Stimulated activated CD4-positive, alpha-beta T cell treated with anti-CD3 and anti-CD28 coated beads, Interleukin-2, amount 100 ng/mL, for 48 hours (primary cell): ENCODE measurements at places on chromosomes 5 and 9.

GRCh38 chr5:98282521-98282920 is 490.9 kb upstream of the RGMB start:
- no peak for DNase-seq

DNA sequence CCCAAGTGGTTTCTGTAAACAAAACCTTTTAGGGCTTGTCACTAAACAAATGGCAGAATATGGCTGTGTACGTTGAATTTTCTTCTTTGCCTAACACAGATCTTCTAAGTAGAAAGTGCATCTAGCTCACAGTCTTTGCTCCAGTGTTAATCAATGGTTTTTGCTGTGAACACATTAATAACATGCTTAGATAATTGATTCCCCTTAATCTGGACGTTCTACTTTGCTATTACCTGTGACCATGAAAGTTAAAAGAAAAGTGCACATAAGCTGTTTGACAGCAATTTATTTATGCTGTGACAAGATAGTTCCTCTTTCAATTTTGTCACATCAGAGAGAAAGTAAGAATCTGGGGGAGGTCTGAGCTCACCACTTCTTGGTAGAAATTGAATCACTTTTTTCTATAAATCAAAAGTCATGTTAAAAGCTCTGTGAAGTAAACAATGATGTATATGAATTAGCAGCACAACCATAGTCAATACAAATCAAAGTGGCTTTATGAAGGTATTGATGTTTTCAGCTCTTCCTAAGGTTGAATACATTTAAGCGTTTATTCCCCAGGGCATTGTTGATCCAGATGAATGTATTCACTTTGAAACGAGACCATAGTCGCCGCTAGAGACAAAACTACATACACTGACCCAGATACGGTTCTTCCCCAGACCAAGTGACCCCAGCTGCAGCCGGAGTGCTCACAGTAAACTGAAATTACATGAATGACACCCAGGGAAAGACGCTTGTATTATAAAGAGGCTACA is 174.6 kb upstream of the ZNF608 start:
- DNase-seq = no peak

GRCh38 chr5:150541895-150542294 is 34.0 kb downstream of the NDST1 start:
- no peak for DNase-seq

GRCh38 chr5:147534172-147534951 is 24.5 kb upstream of the DPYSL3 start:
- DNase-seq = no peak

DNA sequence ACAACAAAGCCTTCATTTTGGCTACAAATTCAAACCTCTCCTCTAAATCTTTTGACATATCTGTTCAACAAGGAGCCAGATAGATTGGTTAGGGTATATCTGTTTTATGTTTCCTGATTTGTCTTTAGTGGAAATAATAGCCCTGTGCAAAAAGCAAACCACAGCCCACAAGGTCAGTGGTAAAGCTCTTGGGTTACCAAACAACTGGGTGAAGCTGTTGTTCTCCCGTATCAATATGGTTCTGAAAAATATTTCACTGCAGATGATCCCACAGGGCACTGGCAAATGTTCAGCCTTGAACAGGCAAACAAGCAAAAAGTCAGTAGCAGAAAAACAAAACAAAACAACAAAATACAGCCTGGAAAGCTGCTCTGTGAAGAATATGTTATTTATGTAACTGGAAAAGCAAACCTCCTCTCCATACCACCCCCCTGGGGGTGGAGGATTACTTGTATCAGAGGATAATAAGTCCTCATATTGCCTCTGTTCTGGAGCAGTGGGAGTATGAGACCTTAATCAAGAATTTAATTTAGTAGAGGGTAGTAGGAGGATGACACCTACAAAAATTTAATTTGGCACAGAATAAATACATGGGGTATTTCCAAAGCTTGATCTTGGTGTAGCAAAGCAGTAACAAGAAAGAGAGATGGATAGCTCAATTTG is 20.8 kb upstream of the PTBP3 start:
- no peak for DNase-seq

DNA sequence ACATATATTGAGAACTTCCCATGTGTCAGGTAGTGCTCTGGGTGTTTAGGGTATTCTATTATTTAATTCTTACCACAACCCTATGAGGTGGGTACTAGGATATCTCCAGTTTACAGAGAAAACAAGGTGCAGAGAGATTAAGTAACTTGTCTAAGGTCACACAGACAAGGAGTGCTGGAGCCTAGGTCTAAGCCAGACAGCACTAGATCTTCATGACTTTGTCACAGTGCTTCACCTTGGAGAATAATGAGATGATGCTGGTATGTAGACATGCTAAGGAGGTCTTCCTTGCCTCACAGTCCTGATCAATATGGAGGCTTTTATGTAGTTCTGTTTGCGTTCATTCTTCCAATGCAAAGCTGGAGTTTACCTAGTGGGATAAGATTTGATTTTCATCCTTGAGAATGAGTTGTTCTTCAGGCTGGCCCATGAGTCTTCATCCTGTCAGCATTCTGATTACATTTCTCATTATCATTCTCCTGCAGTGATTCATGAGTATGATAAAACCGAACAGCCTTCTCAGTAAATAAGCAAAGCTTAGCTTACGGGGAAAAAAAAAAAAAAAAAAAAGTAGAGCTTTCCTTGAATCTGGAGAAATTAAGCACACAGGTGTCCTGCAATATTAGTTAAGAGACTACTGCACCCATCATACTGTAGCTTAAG is 176.3 kb downstream of the C9orf152 start:
- DNase-seq = no peak

DNA sequence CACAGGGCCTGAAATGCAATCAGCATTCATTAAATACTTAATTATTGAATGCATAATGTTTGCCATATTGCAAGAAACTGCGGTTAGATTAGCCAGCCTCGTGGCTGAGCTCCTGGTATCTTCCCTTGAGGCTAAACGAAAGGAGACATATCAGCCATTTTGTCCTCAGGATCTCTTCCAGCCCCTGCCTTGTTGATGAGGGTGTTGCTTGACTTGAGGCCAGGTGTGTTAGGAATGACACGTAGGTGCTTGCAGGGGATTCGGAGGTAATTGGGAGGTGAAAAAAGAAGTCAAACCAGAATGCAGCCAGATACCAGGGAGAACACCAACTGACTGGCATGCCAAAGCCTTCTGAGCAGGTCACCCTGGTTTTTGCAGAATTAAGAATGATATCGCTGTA is 12.5 kb downstream of the SH3RF2 start:
- DNase-seq = no peak

- no peak for DNase-seq
Measured at GRCh38 chr9:78695519-78695918, 398.6 kb downstream of the PSAT1 start.

- DNase-seq = no peak
Measured at GRCh38 chr9:133375116-133375723, 640 bp downstream of the SURF4 start.

DNA sequence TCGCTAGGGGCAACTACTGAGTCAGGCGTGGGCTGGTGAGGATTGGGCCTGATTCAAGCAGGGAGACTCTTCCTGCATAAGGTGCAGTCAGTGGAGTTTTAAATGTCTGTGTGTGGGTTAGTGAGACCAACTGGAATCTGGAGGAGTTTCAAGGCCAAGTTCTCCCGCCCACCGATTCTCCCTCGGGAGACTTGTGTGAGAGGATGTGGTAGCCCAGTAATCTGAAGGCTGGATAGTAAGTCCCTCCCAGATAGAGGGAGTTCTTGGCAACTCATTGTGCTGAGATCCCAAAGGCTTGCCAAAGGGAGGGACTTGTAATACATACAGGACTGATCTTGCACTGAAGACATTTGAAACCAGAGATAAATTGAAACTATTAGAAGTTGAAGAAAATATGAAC is 51.8 kb downstream of the WDR36 start:
- DNase-seq = no peak

- DNase-seq = no peak
Measured at GRCh38 chr9:8863886-8864544, 1064.4 kb upstream of the DMAC1 start.

DNA sequence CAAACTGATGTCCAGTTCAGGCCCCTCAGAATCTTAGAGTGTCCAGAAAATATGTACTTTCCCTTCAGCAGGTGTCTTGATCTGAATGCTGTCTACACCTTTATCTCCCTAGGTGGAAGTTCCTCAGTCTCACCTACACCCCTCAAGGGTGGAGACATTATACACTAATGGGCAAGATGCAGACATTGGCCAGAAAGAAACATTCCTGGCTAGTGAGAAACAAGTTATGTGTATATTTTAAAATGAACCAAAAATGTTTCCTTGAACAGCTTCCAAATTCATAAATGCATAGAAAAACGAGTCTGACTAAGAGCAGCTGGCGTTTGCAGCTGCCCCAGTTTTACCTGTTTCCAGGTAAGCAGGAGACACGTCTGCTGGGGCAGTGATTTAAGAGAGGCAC is 140.5 kb upstream of the IRX4 start:
- no peak for DNase-seq

DNA sequence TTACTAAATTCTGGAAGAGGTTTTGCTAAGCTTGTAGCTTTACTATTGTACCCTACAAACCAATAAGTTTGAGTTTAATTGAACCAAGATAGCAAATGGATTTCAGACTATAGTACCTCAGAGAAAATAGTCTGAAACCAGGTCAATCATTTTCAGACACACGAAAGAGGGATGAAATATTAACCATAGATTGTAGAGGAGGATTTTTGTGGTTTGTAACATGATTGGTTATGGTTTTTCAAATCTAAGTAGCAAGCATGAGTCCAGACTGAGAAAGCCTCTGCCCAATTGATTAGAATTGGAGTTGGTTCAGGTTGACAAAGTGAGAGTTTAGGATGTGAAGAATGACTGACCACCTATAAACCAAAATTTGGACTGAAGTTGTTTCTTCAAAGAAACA is 562.7 kb upstream of the DMAC1 start:
- DNase-seq = no peak

GRCh38 chr5:90558344-90559192 is at the start of gene ADGRV1:
ADGRV1 (plus strand) TSS chr5:90558797; CDS start chr5:90558896, 99 bp downstream.
- no peak for DNase-seq

DNA sequence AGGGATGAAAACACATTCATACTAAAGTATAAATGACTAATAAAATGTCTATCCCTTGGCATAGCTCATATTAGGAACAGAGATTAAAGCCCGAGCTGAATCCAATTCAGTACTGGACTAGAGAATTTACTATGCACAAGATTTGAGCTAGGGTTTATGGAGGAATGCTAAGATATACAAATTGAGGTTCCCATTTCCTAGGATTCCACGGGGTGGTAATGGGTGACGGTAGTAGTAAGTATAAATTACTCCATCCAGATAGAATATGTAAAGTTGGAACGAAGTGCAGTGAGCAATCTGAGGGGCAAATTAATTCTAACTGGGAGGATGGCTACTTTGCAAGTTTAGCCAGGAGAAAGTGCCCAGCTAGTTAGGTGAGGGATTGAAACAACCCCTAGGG is 156.5 kb downstream of the GAS1 start:
- no peak for DNase-seq

DNA sequence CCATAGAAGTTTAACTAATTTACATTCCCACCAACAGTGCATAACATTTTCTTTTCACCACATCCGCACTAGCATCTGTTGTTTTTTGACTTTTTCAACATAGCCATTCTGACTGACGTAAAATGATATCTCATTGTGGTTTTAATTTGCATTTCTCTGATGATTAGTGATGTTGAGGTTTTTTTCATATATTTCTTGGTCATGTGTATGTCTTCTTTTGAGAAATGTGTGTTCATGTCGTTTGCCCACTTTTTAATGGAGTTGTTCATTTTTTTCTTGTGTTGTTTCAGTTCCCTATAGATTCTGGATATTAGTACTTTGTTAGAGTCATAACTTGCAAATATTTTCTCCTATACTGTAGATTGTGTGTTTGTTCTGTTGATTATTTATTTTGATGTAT is 163.4 kb downstream of the FER start:
- DNase-seq = no peak

GRCh38 chr5:137710086-137710485 is 25.8 kb downstream of the KLHL3 start:
- DNase-seq = no peak

DNA sequence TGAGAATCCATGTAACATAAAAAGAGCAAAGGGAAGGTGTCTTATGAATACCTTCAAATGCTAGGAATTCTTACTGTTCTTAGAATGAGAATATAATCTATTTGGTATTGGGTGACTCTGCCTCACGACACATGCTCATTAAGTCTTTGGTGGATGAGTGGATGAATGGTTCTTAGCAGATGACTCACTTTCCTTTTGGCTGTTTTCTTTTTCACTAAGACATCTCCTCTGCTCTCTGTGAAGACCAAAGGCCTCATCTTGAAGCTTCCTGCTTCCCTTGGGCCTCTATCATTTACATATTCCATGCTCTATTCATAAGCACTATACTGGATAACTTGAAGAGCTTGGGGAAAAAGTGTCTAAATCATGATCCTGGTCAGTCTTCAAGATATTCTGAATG is 468.1 kb downstream of the SPATA31D1 start:
- no peak for DNase-seq

GRCh38 chr5:106312360-106312759 is 1358.4 kb downstream of the EFNA5 start:
- no peak for DNase-seq

- DNase-seq = no peak
Measured at GRCh38 chr5:80229902-80230255, 26.0 kb downstream of the SERINC5 start.

DNA sequence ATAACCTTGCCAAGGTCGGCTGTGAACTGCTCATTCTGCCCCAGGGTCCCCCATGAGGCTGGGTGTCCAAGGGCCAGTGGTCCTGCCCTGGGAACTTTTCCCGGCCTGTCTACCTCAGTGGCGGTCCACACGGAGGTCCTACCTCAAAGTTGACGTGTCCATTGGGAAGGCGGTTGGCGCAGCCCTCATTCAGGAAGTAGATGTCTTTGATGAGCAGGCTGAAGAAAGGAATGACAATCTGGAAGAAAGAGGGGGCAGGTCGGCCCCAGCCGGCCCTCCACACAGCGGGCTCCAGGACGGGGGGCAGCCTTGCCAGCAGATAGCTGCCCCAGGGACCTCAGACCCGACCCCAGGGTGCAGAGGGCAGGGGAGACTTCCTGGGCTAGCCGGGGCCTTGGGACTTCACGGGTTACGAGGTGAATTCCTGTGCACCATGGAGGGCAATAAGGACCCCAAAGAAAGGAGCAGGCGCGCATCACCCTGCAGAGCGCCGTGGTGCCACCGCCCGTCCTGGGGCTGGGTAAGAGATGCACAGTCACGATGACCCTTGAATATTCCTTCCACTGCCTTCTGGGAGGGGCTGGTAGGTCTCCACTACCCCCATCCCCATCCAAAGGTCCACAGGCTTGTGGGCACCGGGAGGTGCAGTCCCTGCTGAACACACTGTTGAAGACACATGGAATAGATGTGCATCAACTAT is 42.9 kb upstream of the RNF130 start:
- DNase-seq = no peak

DNA sequence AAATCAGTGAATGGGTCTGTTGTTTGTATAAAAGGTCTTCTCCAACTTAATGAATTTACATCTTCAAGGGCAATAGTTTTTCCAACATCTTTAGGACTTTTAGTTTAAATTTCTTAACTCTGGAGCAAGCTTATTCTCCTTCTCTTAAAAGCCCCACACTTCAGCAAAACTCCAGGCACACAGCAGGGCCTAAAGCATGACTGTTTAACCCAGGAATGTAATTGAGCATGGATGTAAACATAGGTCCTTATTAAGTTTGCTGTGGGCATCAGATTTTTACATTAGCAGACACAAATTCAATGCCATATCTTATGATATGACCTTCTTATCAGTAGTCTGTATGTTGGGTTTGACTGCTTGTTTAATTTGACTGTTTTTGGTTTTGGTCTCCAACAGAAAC is 78.9 kb downstream of the ABCA1 start:
- DNase-seq = no peak

GRCh38 chr5:57698802-57699201 is 216.2 kb upstream of the ACTBL2 start:
- no peak for DNase-seq
